Stimulated activated CD4-positive, alpha-beta T cell treated with anti-CD3 and anti-CD28 coated beads, Interleukin-12 subunit alpha, Interleukin-12 subunit beta, amount 100 ng/mL, for 48 hours (primary cell): ENCODE measurements at places on chromosomes 2 and 18.

GRCh38 chr2:128732976-128733431 is 414.3 kb upstream of the HS6ST1 start:
- no peak for DNase-seq

GRCh38 chr2:85795331-85796045 is 41.7 kb downstream of the ATOH8 start:
- no peak for DNase-seq

DNA sequence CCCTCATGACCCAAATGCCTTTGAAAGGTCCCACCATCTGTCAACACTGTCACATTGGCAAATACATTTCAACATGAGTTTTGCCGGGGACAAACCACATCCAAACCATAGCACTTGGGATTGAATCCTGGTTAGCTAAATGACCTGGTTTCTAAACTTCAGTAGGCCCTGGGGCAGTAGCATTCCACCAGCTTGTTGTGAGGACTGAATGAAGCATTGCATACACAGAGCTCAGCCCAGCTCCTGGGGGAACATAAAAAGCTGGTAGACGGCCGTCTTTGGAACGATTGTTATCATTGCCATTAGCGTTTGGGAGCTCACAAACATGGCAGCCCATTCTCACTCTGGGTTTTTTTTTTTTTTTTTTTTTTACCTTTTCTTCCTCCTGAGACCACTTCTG is 57.5 kb upstream of the CXCR4 start:
- DNase-seq: no peak

- DNase-seq: no peak
Observed at GRCh38 chr2:63488118-63488713, 100.1 kb downstream of the WDPCP start.

GRCh38 chr2:73850009-73850408 is 21.2 kb downstream of the STAMBP start:
- DNase-seq: no peak

- no peak for DNase-seq
Observed at GRCh38 chr2:132825601-132826000, 155.6 kb upstream of the LYPD1 start.

GRCh38 chr18:36360256-36360909 is 62.9 kb downstream of the FHOD3 start:
- DNase-seq: no peak

DNA sequence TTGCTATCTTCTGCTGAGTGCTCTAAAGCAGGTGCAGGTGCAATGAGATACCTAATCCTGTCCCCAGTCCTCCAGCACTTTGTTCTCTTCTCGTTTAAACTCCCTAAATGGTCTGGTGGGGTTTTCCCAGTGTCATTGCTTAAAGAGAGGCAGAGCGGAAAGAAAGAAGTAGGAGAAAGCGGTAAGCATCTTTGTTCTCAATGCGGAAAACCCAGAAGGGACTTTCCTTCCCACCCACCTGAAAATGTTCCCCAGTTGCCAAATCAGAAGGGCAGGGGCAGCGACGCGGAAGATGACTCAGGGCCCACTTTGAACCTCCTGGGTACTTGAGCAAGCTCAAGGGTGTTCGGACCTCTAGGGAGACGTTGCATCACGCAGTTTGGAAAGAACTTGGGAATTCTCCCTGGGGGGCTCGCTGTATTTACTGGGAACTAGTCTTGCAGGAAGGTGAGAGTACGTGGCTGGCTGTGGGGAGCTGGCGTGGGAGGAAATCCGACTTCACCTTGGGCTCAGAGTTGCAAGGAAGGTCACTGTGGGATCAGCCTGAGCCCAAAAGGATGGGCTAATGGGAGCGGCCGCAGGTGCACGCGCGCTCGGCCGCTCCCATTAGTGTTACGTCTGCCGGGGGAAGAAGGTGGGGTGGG is 589 bp upstream of the SGPP2 start:
- peak; percentile 57 for DNase-seq

DNA sequence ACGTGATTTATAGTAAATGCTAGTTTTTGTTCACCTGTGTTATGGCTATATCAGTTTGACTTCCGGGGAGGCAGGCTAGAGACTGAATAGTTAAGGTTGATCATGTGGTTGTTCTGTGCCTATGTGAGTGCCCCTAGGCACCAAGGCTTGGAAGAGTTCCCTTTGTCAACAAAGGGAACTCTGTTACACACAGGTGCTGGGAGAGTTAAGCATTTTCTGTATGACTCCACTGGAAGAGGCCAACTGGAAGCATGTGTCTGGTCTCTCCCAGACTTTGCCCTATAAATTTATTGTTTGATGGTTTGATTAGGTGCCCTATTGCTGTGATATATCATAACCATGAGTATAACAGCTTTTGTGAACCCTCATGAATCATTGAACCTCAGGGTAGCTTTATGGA is 63.8 kb downstream of the ARL6IP6 start:
- no peak for DNase-seq

DNA sequence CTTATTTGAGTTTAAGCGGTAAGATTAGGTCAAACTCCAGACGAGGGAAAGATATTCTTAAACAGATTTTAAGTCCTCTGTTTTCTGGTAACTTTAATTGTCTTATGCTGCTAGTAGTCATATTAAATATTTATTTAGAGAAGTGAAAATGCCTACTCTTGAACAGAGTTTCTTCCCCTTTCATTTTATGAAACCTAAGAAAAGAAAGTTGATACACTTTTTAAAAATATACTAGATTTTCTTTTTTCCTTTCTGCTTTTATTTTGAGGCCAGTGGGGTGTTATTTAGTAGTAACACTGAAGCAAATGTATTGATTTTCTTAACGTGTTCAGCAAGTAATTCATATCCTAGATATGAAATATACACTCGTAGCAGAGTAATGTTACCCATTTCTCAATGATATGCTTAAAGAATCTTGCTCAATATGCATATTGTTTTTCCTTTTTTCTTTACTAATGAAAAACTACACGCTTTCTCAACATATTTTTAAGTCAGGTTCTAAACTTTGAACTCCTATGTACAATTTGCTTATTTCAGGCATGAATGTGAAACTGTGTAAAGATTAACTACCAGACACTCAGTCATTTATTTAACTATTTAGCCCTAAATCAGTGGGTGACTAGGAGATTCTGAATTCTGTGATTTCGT is 691 bp downstream of the KYNU start:
- no peak for DNase-seq

GRCh38 chr2:22991844-22992243 is 393.1 kb upstream of the KLHL29 start:
- DNase-seq: no peak

DNA sequence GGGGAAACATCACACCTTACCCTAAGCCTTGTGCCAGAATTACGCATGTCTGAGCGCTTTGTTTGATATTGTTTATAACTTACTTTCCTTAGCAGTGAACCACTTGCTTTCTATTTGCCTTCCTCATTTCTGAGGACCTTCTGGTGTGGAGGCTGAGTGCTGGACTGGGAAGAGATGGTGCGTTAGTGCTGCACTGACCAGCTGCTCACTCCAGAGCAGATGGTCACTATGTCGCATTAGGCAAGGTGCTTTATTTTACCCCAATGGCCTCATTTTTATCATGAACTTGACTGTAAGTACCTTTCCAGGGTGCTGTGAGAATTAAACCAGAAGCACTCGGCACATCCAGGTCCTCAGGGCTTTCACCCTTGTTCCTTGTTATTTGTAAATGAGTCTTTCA is 46.6 kb upstream of the TMEM18 start:
- DNase-seq: no peak

- DNase-seq: no peak
Observed at GRCh38 chr2:180978903-180979748, 1.3 kb upstream of the UBE2E3 start.

- DNase-seq: no peak
Observed at GRCh38 chr2:120433816-120434290, 87.9 kb downstream of the INHBB start.

DNA sequence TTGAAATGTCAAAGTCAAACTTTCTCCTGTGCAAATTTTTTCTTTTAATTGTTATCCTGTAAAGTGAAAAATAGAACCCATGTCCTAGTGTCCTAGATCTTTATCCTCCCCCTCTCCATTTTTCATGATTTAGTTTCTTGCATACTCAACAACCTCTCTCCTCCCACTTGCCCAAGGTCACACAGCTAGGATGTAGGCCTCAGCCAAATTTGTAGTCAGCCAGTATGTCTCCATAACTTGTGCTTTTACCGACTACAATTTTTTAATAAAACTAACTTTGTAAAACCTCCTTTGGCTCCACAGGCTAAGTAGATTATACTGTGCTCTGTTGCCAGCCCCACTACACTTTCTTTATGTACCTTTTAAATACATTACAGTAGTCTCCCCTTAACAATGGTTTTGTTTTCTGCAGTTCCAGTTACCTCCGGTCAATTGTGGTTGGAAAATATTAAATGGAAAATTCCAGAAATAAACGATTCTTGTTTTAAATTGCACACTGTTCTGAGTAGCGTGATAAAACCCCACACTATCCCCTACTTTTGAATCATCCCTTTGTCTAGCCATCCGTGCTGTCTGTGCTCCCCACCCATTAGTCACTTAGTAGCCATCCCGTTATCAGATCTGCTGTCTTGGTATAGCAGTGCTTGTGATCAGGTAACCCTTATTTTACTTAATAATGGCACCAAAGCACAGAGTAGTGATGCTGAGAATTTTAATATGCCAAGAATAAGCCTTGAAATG is 22.8 kb downstream of the GULP1 start:
- no peak for DNase-seq

GRCh38 chr18:74651327-74652128 is 53.9 kb downstream of the ZNF407 start:
- no peak for DNase-seq

GRCh38 chr2:195642027-195642678 is 14.9 kb upstream of the SLC39A10 start:
- DNase-seq: no peak

DNA sequence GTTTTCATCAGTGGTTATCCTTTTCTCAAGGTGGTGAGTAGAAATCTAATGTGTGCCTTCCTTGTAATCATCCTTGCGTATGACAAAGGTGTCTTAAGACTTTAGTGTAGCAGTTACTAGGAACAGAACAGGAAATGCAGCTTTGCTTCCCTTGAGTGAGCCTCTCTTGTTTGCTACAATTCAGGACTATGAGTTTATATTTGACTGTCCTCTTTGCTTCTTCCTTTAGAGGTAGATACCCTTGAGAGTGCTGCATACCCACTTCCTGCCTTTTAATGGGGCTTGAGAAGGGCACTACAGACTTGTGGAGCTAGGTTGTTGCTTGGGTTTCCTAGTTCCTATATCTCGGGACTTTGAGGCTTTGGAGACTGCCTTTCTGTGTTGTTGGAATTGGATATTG is 3.8 kb downstream of the KCNJ13 start:
- DNase-seq: no peak

GRCh38 chr2:236286873-236287545 is 22.8 kb upstream of the ASB18 start:
- DNase-seq: no peak

DNA sequence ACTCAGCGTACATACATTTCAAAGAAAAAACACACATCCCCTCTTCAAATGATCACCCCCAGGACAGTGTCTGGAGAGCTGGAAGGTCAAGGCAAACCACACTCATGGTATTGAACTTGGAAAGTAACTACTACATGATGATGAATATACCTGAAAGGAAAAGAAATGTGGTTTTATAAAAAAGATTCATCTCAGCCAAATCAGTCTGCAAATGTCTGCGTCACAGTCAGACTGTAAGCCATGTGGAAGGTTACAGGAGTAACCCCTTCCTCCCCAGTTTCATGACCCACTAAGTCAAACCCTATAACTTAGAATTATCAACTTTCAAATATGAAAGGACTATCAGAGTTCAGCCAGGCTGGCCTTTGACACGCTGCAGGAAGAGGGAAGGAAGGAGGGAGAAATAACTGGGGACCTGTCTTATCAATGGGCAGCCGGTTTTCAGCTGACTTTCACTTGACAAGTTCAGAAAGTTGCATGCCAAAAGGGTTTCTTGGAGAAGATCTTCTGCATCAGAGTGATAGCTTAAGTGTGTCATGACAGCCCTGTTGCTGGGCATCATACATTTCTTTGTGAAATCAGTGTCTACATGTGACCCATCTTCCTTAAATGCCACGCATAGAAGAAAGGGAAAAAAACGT is 7.0 kb upstream of the BMP10 start:
- no peak for DNase-seq

GRCh38 chr2:204655626-204656025 is 110.4 kb downstream of the PARD3B start:
- DNase-seq: no peak

DNA sequence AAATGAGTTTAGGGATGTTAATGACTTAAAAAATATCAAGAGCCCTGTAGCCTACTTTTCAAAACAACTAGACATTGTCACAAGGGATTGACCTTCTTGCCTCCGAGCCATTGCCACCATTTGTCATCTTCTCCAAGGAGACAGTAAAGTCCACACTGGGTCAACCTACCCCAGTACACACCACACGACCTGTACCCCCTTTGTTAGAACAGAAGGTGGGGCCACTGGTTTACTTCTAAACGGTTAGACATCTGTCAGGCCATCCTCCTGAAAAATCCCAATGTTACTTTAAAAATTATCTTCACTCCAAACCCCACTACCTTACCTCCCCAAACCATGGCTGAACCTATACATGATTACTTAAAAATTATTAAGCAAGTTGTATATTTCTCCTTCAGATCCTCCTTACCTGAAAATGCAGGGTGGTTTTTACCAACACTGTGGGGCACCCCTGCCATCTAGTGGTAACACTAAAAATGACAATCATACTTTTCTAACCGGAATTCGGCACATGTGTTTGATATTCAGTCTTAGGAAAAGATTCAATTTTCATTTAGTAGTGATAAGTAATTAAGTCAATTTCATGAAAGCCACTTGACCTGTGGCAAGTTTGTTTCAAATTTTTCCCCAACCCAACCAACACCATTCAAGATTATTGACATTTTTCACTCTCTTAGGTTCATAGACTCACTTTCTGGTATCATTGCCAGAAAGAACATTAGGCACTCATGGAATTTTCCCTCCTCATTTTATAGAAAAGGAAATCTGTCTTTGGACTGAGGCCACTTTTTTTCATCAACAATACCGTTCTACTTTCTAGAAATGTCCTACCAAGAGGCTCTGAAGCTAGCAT is 265.3 kb upstream of the PKDCC start:
- peak; percentile 52 for DNase-seq

DNA sequence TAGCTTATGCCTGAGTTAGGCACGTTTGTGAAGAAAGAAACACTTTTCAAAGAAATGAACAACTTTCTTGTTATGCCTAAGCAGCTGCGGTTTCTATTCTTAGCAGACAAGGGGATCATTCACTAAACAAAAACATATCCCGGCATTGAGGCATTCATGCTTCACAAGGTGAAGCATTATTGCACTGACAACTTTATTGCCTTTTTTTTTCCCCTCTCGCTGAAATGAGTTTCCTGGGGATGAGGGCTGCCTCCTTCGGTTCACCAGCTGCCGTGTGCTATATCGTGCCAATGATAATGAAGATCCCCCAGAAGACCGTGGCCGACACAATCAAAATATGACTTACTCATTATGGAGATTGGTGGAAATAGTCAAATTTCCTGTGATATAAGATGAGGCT is 288.2 kb upstream of the ST6GAL2 start:
- no peak for DNase-seq

- DNase-seq: no peak
Observed at GRCh38 chr2:176471949-176472348, 202.7 kb downstream of the MTX2 start.
